ENCODE measurements at places on chromosomes 3 and 15.

DNA sequence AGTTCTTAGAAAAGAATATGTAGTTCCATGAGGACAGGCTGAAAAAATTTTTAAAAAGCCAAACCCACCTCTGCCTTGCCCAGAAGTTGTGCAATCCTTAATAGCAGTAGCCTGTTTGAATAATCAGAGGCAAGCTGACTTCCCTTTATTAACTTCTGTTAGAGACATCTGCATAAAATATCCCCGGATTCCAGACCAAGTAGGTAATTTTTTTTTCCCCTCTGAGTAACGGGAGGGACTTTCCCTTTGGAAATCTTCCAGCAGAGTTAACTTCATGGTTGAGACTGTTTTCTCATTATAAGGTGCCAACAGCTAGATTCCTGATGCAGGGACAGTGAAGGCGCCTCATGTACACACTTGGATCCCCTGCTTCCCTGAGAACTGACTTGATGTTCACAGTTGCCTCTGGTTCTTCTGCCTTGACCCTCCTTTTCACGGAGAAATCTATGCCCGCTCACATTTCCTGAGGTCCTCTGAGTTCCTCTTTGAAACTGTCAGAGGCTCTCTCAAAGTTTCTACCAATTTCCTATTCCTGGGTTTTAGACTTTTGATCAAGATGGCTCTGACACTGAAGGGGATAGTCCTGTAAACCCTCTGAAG is 227.6 kb upstream of the BHLHE40 start:
- no peak for DNase-seq

DNA sequence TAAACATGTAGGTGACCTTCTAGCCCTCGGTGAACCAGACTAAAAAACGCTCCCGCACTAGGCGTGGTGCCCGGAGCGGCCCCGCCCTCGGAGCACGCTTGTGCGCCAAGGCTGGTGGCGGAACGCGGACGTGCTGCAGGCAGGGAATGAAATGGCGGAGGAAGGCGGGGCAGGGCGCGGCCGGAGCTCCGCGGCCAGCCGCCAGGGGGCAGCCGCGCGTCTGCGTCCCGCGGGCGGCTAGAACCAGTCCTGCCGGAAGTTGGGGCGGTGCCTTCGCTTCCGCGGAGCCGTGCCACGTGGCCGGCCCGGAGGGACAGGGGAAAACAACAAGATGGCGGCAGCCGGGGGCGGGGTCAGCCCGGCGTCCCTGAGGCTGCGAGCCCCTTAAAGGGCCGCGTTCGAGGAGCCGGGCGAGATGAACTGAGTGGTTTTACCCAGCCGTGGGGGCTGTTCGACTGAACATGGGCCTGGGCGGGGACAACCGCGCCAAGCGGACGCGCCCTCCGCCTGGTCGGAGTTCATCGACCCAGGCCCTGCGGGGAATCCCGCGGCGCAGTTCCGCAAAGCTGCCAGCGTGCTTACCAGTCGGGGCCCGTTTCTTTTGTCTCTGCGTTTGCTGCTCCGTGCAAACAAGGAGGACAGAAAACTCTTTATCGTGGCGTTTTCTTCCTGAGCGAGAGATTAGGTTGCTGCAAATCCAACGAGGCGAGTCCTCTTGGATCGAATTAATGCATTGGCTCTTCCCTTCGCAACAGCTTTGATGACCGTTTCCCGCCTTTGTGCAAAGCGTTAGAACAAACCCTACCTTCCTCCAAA is 90.9 kb upstream of the CHD2 start:
- peak; percentile 96 for DNase-seq

- DNase-seq = no peak
These were observed 22.6 kb upstream of the NEK10 start for GRCh38 chr3:27391796-27392195.

- DNase-seq = no peak
These were observed 587 bp downstream of the WDR49 start for GRCh38 chr3:167653155-167653554.

- DNase-seq = no peak
These were observed 2.6 kb downstream of the ZNF710 start for GRCh38 chr15:90003736-90004135.

DNA sequence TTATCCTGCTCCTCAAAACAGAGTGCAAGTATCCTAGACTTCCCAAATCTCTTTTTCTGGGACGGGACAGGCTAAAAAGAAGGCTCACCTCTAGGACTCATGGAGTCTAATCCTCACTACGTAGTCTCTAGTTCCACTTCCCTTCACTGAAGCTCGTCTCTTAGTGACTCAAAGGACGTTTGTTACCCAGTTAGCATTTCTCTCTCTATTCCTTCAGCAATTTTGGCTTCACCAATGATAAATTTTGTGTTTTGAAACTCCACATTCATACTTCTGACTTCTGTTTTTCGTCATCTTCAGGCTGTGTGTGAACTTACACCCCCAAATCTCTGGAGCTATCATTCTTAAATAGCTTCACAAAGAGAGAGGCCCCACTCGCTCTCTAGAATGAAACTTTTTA is 627.1 kb downstream of the NAALADL2 start:
- DNase-seq = no peak

DNA sequence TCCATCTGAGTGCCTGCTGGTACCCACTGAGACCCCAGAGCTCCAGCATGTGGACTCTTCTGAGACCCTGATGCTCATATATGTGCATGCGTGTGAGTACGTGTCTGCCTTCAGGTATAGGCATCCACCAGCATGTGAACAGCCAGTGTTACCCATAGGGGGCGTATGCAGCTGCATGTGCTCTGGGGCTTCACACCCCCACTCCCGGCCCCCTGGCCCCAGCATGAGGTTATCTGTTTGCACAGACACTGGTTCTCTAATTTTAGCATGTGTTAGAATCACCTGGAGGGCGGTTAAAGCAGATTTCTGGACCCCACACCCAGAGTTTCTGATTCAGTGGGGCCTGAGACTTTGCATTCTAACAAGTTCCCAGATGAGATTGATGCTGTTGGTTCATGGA is 824 bp upstream of the CILP start:
- no peak for DNase-seq

- no peak for DNase-seq
These were observed 335.2 kb downstream of the NSUN3 start for GRCh38 chr3:94398036-94398435.

DNA sequence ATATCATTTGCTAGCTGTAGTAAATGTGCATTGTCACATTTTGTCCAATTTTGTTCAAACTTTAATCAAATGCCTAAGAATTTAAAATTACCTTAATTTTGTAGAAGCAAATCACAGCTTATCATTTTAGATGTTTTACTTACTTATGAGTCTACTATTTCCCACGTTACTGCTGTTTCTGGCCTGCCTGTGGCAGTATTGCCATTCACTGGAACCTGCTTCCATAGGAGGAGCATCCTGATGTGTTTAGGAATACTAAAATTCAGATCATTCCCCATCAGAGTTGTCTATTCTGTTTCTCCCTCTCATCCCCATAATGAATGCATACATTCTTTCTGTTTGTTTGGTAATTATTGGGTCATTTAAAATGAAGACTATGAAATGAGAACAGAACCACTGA is 119.5 kb upstream of the SNRPN start:
- no peak for DNase-seq

DNA sequence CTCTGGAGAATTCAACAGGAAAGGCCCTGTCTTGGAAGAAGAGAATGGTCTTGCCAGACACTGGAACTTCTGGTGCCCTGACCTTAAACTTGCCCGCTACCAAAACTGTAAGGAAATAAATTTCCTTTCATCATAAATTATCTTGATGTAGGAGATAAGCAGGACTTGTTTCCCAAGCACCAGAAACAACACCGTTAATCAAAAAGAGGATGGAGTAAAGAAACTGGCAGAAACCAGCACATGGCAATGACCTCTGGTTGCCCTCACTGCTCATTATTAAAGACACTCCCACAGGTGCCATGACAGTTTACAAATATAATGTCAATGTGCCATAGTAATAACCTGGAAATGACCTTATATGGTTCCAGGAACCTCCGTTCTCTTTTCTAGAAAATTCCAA is 426.1 kb downstream of the EDEM1 start:
- DNase-seq = no peak

DNA sequence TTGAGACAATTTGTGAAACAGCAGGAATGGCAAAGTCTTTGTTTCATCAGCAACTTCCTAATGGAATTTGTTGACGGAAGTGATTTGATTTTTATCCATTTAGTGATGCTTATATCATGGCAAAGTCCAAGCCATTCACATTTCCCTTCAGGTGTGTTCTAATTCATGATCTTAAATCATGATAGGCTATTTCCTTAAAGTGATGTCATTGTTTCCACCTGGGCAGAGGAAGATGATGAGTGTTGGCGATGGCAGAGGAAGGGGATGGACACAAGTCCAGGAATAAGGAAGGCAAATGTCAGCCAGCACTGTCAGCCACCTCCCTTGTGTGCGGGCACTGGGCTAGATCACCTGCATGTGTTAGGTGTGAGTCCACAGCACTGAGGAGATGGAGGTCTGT is 49.9 kb downstream of the EEFSEC start:
- DNase-seq = no peak

GRCh38 chr15:68429691-68430470 is 2.1 kb downstream of the ITGA11 start:
- DNase-seq = no peak

- no peak for DNase-seq
These were observed at the start of gene LOXL1 for GRCh38 chr15:73926219-73927002. Gene LOXL1 (plus strand): TSS chr15:73926462. CDS start chr15:73926784, 322 bp downstream.

GRCh38 chr3:172836390-172836997 is 86.0 kb downstream of the ECT2 start:
- DNase-seq = no peak

GRCh38 chr15:65841121-65841930 is 28.0 kb upstream of the RAB11A start:
- DNase-seq = no peak

GRCh38 chr15:81170511-81170910 is 26.2 kb upstream of the IL16 start:
- DNase-seq = no peak

- DNase-seq = no peak
These were observed 4.1 kb downstream of the LOXL1 start for GRCh38 chr15:73930371-73930770.

DNA sequence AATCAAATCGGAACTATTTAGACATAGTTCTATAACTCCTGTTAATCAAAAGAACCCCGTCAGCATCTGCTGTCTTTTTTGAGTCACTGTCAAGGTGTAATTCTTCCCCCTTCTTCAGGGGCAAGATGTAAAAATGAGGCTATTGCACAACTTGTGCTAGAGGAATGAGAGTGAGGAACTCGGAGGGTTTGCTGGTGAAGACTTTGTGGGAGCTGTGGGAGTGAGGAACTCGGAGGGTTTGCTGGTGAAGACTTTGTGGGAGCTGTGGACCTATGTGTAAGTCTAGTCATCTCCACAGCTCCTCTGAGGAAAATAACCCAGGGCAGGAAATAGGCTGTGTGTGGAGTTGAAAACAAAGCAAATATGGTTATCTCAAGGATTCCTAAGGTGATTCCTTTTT is 2.5 kb upstream of the CERS3 start:
- no peak for DNase-seq

GRCh38 chr15:78537266-78537905 is 2.9 kb upstream of the PSMA4 start:
- DNase-seq = no peak

DNA sequence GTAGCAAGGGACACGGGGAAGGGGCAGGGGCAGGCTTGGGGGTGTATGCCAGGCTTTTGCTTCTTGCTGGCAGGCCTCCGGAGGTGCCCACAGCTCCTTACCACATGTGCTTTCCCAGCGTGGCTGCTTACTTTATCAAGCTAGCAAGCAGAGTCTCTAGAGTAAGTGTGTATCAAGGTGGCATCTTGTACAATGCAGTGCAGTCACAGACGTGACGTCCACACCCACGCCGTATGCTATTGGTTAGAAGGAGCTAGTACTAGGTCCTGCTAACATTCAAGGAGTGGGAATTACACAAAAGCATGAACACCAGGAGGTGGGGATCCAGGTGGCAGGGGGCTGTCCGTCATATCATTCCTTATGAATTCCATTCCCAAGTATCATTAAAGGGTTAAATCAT is 15.3 kb upstream of the AGBL1 start:
- no peak for DNase-seq

DNA sequence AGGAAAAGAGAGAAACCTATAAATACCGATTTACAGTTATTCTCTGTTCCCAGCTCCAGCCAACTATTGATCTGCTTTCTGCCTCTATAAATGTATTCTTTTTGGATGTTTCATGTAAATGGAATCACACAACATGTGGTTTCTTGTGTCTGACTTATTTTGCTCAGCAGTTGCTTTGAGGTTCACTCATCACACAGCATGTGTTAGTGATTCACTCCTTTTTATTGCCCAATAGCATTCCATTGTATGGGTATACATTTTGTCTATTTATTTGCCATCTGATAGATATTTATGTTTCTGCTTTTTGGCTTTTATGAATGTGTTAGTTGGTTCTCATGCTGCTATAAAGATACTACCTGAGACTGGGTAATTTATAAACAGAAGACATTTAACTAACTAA is 23.6 kb downstream of the CCR1 start:
- no peak for DNase-seq

- DNase-seq = no peak
These were observed 724.2 kb upstream of the CFAP20DC start for GRCh38 chr3:59774000-59774399.

DNA sequence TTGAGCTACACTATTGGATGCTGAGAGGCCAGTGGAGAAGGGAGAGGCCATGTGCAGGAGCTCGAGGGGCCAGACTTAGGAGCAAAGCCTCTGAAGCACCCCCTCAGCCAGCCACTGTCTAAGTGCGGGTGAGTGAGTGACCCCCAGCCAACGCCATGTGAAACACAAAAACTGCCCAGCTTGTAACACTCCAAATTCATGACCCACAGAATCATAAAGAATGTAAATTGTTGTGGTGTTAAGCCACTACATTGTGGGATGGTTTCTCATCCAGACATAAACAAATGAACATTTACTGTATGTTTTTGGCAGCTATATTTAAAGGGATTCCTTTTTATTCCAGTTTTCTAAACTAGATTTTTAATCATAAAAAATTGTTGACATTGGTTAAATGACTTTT is 27.2 kb upstream of the TMEM158 start:
- no peak for DNase-seq

DNA sequence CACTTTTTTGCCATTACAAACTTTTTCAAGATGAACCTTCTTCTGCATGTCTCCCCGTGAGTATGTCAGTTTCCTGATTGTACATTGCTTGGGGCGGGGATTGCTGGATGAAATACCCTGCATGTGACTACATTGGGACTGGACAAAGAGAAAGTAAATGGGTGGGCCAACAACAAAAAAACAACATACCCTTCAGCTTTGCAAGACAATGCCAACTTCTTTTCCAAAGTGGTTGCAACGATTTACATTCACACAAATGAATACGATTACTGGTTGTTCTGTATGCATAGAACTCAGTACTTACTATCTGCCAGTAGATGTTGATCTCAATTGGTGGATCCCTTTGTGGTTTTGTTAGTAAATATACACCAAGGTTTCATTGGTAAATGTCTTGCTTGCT is 908.4 kb downstream of the AGBL1 start:
- DNase-seq = no peak

DNA sequence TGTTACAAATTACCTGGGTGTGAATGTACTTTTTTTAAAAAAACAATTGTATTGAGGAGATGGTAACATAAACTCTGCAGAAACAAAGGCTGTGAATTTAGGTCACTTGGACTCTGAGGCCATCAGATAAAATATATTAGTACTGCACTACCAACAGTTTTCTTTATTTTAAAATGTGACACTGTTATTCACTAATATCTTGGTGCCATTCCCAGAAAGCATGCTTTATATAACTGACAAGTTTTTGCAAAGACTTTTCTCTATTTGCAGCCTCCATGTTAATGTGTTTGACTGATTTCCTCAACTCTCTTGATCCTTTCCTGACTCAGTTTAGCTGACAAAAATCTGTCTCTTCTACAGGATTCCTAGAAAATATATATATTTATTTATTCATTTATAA is 26.5 kb upstream of the ACTL6A start:
- DNase-seq = no peak

GRCh38 chr3:158333736-158334135 is 223.8 kb downstream of the RSRC1 start:
- no peak for DNase-seq
